ENCODE measurements at places on chromosomes 7 and 10.

DNA sequence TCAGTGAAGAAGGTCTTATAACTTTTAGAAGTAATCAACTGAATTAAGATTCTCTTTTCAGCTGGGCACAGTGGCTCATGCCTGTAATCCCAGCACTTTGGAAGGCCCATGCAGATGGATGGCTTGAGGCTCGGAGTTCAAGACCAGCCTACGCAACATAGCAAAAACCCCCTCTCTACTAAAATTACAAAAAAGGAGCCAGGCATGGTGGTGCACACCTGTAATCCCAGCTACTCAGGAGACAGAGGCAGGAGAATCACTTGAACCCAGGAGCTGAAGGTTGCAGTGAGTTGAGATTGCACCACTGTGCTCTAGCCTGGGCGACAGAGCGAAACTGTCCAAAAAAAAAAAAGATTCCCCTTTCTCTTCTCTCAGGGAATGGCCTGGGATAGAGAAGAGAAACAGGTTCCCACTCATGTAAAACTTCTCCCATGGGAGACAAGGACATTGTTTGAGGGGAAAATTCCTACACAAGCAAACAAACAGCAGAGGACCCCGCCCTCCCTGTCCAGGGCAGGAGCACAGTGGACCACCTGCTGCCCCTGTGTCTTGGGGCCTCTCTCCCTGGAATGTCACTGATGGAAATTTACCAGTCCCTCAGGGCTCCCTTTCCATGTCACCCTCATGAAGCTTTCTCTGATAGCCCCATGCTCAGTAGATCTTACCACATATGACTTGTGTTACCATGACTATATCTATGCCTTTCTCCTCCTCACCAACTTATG lies 5.6 kb downstream of the IL2RA start:
- DNase-seq, result no peak

DNA sequence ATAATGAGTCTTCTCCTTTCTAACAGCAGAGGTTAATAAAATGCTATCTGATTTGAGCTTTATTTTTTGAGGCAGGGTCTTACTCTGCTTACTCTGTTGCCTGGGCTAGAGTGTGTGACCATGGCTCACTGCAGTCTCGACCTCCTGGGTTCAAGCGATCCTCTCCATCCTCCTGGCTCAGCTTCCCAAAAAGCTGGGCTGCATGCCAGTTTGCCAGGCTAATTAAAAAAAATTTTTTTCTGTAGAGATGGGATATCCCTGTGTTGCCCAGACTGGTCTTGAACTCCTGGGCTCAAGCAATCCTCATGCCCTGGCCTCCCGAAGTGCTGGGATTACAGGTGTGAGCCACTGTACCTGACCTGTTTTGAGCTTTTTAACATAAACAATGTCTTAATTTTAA lies 56.7 kb downstream of the SCD start:
- DNase-seq, result no peak

- no peak for DNase-seq
Measured at GRCh38 chr10:128286762-128287500, 160.7 kb upstream of the MKI67 start.

GRCh38 chr7:107973861-107974260 lies 29.1 kb downstream of the LAMB1 start:
- no peak for DNase-seq

GRCh38 chr10:63627881-63628296 lies 106.7 kb downstream of the REEP3 start:
- no peak for DNase-seq

- DNase-seq, result no peak
Measured at GRCh38 chr7:83478616-83479015, 170.3 kb downstream of the SEMA3E start.

GRCh38 chr10:11563936-11564335 lies 47.5 kb downstream of the USP6NL start:
- no peak for DNase-seq

DNA sequence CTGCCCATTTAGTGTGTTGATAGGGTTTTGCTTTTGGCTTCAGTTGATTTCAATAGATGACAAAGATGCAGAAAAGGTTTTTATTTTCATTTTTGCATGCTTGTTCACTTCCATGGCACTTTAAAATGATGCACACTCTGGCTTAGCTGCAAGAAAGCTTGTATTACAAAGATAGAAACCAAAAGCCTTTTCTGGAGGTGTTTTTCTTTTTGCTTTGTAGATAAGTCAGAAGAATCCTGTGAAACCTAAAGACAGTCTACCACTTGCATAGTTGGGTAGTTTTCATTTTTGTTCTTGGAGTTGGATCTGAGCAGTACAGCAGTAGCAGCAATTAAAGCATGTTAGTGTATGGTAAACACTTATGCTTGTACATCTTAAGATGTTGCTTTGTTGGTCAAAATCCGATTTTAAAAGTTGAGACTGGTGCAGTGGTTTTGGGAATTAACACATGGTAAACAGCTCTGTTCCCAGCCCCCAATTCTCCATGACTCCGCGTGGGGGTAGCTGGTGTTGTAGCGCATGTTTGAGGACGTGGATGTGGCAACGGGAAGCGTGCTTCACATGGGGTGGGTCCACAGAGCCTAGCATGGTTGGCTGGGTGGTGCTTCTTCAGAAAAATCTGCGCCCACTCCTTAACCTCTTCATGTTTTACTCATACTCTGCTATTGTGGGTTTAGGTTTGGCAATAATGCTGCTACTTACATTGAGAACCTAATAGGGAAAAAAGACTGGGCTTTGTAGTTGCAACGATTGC lies 19.8 kb downstream of the CCNY start:
- DNase-seq, result no peak

DNA sequence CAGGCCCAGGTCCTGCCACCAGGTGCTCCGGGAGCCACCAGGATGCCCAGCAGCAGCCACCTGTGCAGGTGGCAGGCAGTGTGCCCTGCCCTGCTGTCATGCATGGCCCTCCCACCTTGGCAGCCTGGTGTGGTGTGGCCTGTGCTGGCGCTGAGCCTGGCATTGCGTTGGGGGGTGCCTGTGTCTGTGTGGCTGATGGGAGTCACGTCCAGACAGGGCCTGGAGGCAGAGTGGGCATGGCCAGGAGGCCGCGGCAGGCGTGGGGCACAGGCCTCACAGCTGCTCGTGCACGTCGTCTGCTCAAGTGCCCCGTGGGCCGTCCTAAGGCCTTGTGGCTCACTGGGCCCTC lies 8.7 kb downstream of the TTYH3 start:
- no peak for DNase-seq

GRCh38 chr7:25615593-25615992 lies 387.3 kb upstream of the NPVF start:
- no peak for DNase-seq

- DNase-seq, result no peak
Measured at GRCh38 chr10:87865241-87865881, 1.9 kb downstream of the PTEN start.

- DNase-seq, result no peak
Measured at GRCh38 chr7:156305351-156305750, 335.2 kb upstream of the RNF32 start.

GRCh38 chr10:91901784-91902677 lies 7.3 kb downstream of the FGFBP3 start:
- DNase-seq, result no peak

DNA sequence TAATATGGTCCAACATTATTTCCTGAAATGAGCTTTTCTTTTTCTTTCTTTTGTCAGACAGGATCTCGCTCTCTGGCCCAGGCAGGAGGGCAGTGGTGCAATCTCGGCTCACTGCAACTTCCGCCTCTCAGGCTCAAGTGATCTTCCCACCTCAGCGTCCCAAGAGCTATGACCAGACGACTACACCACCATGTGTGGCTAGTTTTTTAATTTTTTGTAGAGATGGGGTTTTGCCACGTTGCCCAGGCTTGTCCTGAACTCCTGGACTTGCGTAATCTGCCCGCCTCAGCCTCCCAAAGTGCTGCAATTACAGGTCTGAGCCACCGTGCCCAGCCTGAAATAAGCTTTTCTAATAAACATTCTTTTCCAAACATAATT lies 48.6 kb downstream of the CUL2 start:
- no peak for DNase-seq

- no peak for DNase-seq
Measured at GRCh38 chr10:23284674-23285335, 59.8 kb downstream of the C10orf67 start.

- no peak for DNase-seq
Measured at GRCh38 chr10:48974510-48975156, 35.0 kb upstream of the LRRC18 start.

DNA sequence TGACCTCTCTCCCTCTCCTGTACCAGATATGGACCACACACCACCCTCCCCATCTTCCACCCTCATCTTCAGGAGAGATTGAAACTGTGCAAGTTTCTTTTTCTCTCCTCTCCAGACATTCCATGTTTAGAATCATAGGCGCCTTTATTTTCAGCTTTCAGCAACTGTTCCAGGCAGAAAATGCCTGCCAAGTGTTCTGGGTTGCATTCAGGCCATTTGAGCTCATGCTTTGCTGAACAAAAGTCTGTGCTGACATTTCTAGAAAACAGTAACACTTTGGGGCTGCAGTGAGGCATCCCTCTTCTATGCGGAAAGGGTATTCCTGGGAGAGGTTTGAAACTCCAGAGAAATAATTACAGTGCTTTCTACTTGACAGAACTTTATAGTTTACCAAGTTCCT lies 361.7 kb downstream of the GPAM start:
- no peak for DNase-seq

DNA sequence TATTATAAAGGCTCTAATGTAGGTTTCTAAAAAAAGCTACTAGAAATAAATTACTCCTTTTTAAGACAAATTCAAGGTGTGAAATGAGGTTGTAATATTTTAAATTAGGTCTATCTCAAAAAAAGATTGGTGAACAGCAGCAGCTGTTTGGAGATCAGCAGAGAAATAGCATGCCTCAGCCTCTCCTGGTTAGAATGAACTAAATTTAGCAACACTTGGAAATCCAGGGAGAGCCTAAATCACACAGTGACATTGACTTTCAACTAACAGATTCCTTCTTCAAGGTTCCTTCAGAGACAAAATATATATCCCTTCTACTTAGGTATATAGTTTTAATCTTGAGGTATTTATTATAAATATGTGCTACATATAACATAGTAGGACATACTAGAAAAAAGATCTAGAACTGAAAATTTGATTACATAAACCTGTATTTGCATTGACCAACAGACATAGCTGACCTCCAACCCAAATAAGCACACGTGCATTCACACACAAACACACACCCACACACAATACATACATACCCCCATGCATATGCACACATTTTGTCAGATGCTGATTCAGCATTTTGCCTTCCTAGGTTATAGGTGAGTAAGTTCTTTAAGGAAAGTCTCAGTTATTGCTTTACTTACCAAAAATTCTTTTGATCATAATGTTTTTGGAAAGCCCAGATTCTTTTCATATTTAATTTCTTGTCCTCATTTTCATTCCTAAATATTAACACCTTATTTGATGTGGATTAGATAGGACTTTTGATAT lies 47.3 kb downstream of the DGKB start:
- no peak for DNase-seq

GRCh38 chr7:74606909-74607510 lies 50.5 kb upstream of the GTF2I start:
- no peak for DNase-seq

GRCh38 chr10:88922041-88922440 lies 30.5 kb downstream of the ACTA2 start:
- no peak for DNase-seq

DNA sequence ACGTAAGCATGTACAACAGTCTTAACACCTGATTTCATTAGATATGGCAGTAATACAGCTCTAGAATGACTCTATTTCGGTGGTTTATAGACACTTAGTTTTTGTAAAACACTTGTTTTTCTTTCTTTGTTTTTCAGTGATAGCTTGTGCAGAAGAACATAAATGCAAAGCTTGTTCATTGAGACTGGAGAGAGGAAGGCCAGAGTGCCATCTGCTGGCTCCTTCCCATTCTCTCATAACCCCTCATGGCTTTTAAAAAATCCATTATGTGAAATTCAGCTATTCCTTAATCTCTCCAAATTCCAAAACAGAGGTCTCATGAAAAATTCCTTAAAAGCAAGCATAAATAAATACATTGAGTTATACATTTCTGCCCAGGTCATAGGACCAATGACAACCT lies 76.3 kb downstream of the CACNB2 start:
- no peak for DNase-seq

- no peak for DNase-seq
Measured at GRCh38 chr10:16777473-16778370, 39.5 kb downstream of the RSU1 start.

DNA sequence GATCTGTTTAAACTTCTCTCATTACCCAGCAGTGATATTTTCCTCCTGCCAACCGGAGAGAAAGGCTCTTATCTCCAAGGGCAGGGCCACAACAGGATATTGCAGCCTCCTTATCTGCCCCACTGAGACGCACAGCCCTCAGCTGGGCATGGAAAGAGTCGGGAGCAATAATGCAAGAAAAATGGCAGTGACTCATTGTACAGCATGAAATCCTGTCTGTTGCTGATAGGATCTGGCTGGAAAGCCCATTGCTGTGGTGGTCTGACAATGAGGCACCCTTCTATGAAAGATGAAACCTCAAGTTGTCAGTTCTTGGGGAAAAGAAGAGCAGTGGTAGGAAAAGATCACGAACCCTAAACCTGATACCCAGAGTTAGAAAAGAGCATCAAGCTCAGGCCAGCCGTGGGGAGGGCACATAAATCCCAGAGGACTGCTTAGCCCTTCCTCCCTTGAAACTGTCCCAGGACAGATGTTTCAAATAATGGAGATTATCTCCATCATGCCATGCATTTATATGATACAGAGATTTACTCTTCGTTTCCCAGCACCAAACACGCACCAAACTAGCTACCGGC lies 47.0 kb upstream of the FIGNL1 start:
- no peak for DNase-seq

DNA sequence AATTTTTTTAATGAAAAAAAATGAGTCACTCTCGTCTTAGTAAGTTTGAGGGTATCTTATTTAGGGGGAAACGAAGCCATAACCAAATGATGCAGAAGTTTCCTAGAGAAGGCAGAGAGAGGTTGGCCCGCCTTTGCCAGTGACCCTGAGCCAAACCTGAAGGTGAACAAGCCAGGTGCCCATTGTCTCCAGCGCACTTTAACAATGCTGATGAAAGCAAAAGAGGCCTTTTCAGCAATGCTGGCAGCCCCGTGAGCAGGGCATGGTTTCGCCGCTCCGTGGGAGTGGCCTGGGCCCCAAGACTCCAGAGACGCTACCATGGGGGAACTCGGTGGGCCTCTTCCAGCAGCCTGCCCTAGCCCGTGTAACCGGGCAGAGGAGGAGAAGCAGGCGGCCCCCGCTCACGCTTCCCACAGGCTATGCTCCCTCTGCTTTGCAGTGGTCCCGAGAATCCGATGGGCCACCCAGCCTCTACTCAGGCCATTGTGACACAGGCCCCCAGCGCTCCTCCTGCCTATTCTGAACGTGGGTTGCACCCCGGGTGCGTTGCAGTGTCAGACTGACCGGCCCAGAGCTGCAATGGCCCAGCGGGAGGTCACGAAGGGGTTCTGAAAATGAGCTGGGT lies 14.0 kb upstream of the UNCX start:
- no peak for DNase-seq

GRCh38 chr7:90593205-90593604 lies 2.9 kb upstream of the CDK14 start:
- no peak for DNase-seq

- DNase-seq, result no peak
Measured at GRCh38 chr7:148230296-148230695, 360.3 kb upstream of the C7orf33 start.

GRCh38 chr7:1243964-1244416 lies 11.3 kb downstream of the UNCX start:
- DNase-seq, result no peak

All from stimulated activated CD8-positive, alpha-beta memory T cell treated with anti-CD3 and anti-CD28 coated beads, Interleukin-4, amount 100 ng/mL, for 1 hour (primary cell).